NCI-H1694 treated with DMSO at 0.1 percent for 48 hours (cell line): ENCODE measurements at places on chromosomes 7 and 10.

GRCh38 chr7:30894866-30895605, 16.6 kb upstream of the AQP1 start:
- DNase-seq: peak; percentile 37

- no peak for DNase-seq
Observed at GRCh38 chr7:145030754-145031153, 194.9 kb upstream of the TPK1 start.

- no peak for DNase-seq
Observed at GRCh38 chr10:81027223-81027622, 489.5 kb downstream of the SH2D4B start.

DNA sequence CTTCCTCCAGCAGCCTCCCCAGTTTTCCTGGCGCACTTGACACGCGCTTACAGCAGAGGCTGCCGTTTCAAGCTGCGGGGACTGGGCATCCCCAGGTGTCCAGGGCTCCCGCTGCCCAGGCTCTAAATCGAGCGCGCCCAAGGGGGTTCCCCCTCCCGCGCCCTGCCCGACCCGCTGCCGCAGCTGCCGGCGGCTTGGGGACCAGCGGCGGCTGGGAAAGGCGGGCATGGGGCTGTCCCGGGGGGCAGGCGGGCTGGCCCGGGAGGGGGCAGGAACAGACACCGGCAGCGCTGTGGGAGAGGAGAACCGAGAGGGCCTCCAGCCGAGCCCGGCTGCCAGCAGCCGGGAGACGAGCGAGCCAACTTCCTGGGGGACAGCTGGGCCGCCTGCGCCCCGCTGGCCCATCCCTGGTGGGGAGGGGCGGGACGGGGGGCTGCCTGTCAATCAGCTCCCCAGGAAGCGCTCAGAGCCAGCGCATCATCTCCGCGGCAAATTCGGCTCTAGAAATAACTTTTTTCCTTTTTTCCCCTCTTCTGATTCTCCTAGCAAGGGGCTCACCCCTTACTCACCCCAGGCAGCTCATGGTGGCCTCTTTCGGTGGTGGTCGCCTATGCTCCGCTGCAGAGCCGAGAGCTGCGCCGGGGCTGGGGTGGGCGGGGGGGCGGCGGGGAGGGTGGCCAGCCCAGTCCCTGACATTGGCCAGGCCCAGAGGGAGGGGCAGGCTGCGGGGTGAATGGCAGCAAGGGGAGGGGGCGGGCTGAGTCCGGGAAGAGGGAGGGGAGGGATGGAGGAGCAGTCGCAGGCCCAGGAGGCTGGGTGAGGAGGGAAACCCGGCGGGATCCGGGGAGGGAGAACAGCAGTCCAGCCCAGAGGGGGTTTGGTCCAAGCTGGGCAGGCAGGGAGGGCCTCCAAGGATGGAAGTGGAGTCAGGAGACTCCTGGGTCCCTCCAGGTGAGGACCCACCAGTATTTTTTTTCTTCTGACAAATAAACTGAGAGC, 14.7 kb downstream of the GRID2IP start:
- peak; percentile 52 for DNase-seq

DNA sequence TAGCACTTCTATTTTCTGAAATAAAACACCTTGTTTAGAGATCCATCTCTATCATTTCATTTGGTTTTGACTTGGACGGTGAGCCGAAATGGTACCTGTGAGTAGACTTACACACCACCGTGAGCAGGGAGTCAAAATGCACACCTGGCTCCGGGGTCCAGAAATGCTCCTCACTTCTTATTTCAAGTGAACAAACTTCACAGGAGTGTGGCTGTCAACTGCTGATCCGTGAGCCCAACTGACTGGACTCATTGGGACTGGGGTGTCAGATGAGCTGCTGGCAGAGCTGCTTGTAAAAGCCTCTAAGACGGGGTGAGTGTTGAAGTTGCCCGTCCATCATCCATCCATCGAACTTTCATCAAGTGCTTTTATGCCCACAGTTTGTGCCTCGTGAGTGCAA, 435.5 kb downstream of the GLRX3 start:
- DNase-seq: no peak
